ENCODE measurements at places on chromosomes 16 and 17.

DNA sequence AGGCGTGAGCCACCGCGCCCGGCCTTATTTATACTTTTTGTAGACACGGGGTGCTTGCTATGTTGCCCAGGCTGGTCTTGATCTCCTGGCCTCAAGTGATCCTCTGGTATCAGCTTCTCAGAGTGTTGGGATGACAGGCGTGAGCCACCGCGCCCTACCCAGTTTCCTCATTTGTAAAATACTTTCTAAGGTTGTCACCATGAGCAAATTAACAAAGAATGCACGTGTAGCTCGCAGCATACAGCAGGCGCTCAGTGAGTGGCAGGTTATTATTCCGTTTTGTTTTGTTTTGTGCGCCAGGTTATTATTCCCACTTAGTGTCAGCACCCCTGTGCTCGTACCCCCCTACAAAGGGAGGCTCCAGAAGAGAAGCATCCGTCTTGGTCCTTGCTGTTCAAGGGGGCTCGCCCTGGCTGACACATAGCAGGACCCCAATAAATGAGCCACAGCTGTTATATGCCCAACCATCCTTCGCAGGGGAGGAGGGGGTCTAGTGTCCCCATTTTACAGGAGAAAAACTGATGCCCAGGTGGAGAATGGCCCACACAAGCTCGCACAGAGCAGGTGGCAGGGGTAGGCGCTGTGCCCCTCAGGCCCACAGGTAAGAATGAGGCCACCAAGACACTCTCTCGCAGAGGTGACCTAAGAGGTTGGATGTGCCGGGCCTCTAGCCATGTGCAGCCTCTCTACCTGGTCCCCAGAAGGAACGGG, 686 bp upstream of the MIEF2 start:
- no peak for DNase-seq

- DNase-seq, result peak; percentile 29
Measured at GRCh38 chr16:30567991-30568638, 3.4 kb downstream of the ZNF688 start.

- peak; percentile 83 for DNase-seq
Measured at GRCh38 chr17:40320756-40321523, 12.0 kb downstream of the RARA start.

DNA sequence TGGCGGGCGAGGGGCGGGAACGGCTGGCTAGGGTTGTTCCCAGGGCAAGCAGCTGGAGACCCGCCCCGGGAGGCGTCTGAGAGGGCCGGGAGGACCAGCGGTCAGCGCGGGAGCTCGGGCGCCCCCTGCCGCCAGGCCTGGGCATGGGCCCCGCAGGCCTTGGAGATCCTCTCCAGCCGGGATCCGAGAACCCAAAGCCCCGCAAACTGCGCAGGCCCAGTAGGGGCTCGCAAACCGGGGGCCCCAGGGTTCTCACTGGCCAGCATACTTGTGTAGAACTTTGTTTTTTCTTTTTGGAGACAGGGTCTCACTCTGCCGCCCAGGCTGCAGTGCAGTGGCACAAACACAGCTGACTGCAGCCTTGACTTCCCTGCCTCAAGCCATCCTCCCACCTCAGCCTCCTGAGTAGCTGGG, 20.8 kb upstream of the ZNF423 start:
- peak; percentile 55 for DNase-seq

DNA sequence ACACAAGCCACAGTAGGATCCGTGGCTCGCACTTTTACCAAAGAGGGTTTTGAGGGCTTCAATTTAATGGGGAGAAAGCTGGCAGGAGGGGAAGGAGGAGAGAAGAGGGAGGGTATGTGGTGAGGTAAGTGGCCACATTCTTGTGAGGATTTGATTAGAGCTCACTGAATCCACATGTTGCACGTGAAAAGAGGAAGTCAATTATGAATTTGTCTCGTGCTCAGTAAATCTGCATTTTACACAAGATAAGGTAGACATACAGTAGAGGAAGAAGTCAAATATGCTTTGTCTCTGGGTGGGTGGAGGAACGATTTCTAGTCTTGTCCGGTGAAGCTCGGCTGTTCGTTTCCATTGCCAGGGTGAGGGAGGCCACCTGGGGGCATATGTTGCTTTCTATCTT, 862 bp downstream of the ZNF232 start:
- no peak for DNase-seq

DNA sequence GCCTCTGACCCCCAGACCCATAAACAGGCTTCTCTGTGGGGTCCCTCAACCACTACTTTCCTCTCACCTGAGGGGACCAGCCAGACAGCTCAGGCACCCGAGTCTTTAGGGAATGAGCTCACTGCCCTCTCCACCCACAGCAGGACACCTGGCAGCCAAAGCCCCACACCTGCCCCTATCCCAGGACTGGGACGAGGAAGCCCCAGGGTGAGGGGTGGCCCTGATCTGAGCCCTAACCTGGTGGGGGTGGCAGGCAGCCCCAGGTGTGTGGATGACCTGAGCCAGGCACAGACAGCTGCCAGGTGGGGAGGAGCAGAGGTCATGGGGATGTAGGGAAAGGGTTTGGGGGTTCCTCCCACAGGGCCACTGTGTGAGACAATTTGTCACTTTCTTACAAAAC, 1.7 kb upstream of the TEX19 start:
- DNase-seq, result no peak
